ENCODE measurements at places on chromosomes 4 and X.

DNA sequence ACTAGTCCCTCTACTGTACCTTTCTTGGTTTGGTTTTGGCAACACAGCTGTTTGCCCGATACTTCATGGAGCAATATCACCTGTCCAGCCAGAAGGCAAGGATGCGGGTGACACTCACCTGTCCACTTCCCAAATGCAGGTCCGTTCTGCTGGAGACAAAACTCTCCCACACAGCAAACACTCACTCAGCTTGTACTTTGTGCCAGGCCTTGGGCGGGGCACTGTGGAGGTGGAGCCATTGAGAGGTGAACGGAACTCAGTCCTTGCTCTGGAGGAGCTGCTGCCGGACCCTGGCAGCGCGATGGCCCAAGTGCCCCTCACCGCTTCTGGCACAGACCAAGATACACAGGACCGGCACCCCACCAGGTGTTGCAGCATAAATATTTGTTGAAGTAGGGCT is 15.3 kb upstream of the HMGB3 start:
- H3K4me3 ChIP-seq: no peak overlapping the region
- H3K27ac ChIP-seq: no peak overlapping the region
- no peak for DNase-seq

DNA sequence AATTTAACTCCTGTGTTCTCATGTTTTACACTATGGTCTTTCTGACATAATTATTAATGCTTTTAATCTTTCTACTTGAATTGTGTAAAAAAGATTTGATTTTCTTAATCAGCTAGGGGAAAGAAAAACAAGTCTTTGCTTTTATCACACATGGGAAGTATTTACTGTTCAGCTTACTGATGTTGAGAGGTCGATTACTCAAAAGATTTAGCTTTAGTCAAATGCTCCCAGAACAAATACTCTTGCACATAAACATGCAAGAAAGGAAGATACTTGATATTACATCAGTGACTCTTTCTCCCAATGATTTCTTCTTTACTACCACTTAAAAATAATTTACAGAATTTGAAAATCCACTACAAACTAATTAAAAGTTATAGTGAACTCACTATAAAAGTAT is 198.3 kb upstream of the FAT4 start:
- H3K27ac ChIP-seq: no peak overlapping the region
- H3K4me3 ChIP-seq: no peak overlapping the region
- H3K27me3 ChIP-seq: no peaks in the 10 kb centered on the region
- H3K36me3 ChIP-seq: no peaks in the 10 kb centered on the region
- H3K4me1 ChIP-seq: no peaks in the 10 kb centered on the region

DNA sequence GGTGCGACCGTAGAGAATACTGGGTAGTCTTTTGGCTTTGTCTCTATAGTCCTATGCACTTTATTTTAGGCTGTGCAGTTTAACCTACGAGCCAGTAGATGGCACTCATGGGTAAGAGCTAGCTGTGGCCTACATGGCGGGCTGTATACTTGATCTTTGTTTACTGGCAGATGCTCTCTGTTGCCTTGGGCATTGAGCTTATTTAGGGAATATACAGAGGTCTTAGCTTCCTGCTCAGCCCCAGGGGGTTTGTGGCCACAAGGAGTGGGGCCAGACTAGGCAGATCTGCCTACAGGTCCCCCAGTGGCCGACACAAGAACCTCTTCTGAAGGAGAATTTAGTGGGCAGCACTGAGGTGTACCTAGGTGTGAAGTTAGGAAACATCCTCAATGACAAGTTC is 227.6 kb upstream of the HDX start:
- DNase-seq: peak; percentile 18
- H3K4me1 ChIP-seq: no peaks in the 10 kb centered on the region
- H3K27ac ChIP-seq: no peak overlapping the region
- no peaks in the 10 kb centered on the region for H3K27me3 ChIP-seq

GRCh38 chrX:24377911-24378468 is 17.6 kb downstream of the SUPT20HL1 start:
- no peaks in the 10 kb centered on the region for H3K36me3 ChIP-seq
- DNase-seq: no peak
- no peaks in the 10 kb centered on the region for H3K27me3 ChIP-seq
- no peak overlapping the region for H3K4me3 ChIP-seq
- no peaks in the 10 kb centered on the region for H3K4me1 ChIP-seq
- no peak overlapping the region for H3K27ac ChIP-seq

- H3K36me3 ChIP-seq: no peaks in the 10 kb centered on the region
- DNase-seq: no peak
- H3K4me1 ChIP-seq: no peaks in the 10 kb centered on the region
- no peak overlapping the region for H3K27ac ChIP-seq
These were observed 30.2 kb downstream of the ZNF185 start for GRCh38 chrX:152927858-152928760.

GRCh38 chr4:1368421-1369090 is 21.5 kb downstream of the UVSSA start:
- H3K27ac ChIP-seq: no peak overlapping the region
- H3K27me3 ChIP-seq: no peaks in the 10 kb centered on the region
- no peaks in the 10 kb centered on the region for H3K4me1 ChIP-seq
- DNase-seq: no peak
- peaks cover 9% of the 10 kb centered on the region for H3K36me3 ChIP-seq

GRCh38 chrX:30373479-30373878 is 64.3 kb upstream of the NR0B1 start:
- no peaks in the 10 kb centered on the region for H3K4me1 ChIP-seq
- no peaks in the 10 kb centered on the region for H3K27me3 ChIP-seq
- no peak overlapping the region for H3K27ac ChIP-seq
- no peaks in the 10 kb centered on the region for H3K36me3 ChIP-seq
- no peak for DNase-seq

- no peak for DNase-seq
- no peaks in the 10 kb centered on the region for H3K27me3 ChIP-seq
- H3K4me1 ChIP-seq: no peaks in the 10 kb centered on the region
These were observed 203.6 kb downstream of the PDGFC start for GRCh38 chr4:156767911-156768415.
